ENCODE measurements at places on chromosomes 2 and 18.

DNA sequence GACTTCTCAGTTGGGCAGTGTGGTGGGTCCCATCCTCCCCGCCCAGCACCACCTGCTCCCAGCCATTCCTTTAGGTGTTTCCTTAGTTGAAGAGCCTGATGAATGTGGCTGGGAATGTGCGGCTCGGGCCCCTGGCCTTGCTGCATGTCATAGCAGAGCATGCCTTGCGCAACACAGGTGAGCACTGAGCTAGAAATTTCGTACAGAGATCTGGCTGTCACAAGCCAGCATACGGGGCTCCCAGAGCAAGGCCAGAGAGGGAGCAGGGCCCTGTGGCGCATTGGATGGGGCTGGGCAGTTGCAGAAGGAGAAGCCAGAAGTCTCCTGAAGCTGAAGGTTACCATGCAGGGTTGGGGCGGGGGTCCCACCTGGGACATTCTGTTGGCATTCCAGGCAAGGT is 129.7 kb downstream of the WDSUB1 start:
- no peak for DNase-seq

DNA sequence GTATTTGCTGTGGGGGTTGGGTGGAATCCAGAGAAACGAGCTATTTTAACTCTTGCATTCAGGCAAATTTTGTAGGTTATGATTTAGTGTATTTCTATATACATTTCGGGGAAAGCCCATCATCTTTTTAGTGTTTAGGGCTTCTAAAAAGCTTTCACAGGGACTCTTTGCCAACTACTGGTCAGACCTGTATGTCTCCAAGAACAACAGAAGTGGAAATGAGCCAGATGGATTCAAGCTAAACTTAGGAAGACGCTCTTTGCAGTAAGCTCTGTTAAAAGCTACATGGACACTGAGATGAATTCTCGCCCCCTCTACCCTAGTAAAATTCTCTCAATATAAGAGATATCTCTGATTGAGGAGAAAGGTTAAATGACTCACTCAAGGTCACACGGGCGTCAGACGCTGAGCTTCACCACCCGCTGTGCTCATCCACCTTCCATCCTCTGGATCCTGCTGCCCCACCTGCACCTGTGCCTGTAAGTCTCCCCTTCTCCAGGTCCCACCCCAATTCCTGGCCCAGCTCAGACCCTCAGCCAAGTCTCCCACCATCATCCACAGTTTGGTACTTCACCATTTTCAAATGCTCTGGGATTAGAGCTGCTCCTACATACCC is 85.6 kb downstream of the MARCHF4 start:
- no peak for DNase-seq

DNA sequence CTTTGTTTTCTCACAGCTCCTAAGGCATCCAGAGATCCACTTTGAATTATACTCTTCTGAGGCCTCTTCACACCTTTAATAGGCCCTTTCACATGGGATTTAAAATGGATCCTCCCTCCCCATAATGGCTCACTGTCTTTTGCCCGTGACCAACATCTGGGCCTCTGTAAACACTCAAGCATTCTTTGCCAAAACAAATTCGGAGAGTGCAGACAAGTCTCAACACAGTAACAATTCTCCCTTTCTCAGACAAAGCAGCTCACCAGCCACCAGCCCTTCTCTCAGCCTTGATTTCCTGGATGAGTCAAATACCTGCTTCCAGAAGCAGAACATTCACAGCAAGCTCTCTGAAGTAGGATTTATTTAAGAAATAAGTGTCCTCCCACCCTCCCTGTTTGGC is 14.0 kb upstream of the IMP4 start:
- no peak for DNase-seq

- no peak for DNase-seq
Measured at GRCh38 chr2:62158444-62159121, 37.3 kb upstream of the B3GNT2 start.

DNA sequence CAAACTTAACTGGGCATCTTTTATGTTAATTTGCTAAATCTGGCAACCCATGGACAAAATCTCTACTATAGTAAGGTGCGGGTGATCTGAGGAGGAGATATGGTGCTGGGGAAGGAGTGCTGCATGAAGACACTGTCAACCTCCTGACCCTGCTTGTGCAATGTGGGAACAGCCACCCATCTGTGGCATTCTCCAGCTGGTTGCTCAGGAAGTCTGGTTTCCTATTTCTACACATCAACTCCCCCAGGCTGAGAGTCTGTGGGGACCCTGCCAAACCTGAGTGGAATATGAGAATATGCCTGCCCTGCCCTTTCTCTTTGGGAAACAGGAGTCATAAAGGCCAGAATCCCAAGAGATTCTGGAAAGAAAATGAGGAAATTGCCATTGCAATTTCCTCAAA is 60.1 kb upstream of the PAX3 start:
- DNase-seq, result no peak

DNA sequence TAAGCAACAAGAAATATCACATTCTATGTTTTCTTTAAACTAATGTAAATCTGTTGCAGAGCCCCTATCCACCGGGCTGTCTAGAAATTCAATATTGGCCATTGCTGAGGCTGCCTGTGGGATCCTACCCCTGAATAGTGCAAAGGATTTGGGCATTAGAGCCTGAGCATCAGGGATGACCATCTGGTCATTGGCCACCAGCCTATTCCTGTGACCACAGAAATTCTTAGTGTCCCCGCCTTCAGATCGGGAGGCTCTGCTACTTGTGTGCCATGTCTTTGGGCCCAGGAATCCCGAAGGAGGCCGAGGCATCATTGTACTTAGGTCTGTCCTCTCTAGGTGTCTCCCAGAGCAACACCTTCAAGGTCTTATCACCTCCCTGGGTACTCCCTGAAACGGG is 73.8 kb downstream of the HRH4 start:
- DNase-seq, result no peak

GRCh38 chr2:206323486-206323885 is 49.0 kb downstream of the ZDBF2 start:
- DNase-seq, result no peak

Measured in GOT3 (cell line).